Ecto neural progenitor cell (in vitro differentiated cells): ENCODE measurements at places on chromosomes 6 and 20.

DNA sequence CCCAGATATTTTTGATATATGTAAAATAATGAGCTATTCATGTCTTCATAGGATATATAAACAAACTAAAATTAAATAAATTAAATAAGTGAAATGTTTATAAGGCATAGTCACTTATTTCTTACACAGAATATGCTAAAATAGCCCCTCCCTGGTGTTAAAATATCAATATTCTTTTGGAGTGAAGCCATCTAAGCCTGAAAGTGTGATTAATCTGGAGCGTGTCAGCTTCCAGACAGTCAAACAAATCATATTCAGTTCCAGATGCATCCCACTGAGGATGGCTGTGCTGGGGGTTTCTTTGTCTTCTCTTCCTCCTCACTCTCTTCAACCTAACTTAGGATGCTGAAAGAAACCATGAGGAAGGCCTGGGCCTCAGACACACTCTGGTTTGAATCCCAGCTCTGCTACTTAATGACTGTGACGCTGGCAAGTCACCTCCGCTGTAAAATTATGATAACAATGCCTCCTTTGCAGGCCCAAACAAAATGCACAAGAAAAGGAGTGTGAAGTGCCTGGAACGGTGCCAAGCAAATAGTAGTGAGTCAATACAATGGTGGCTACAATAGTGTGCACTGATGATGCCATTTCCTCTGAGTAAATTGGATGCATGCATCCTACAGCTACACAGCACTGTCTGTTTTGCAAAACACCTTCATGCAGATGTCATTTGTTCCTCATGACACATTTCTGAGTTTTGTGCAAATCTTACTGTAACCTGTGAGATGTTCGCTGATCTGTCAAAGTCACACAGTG, 161.4 kb downstream of the FOXC1 start:
- no peak for DNase-seq

GRCh38 chr6:36196880-36197548, 470 bp downstream of the BRPF3 start:
- peak; percentile 99 for DNase-seq

DNA sequence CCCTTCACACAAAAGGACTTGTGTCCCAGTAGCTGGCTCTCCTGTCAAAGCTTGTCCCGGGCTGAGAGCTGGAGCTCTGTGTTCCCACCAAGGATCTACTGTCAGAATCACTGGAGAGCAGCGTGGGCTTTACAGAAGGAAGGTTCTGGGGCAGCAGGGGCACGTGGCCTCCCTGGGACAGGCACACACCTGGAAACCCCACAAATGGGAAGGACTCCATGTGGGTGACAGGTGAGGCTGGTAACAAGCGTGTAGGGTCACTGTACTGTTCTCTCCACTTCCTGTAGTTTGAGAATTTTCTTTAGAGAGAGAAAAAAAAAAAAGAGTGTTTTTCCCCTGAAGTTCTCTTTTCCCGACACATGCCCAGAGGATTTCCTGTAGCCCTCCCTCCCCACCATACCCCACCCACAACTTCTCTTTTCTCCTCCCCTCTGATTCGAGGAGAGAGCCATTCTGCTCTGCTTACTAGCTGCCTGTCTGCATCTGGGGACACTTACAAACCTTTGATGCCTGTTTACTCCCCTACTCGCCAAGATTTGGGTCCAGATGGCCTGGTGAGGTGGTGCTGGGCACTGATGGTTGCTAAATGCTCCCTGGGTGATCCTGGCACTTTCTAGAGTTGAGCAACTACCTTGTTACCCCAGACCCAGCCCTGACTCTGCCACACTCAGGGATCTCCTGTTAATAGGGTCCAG, 84.1 kb upstream of the SIRPA start:
- DNase-seq, result peak; percentile 47

- no peak for DNase-seq
These were observed 44.6 kb downstream of the PPARD start for GRCh38 chr6:35386989-35387388.

DNA sequence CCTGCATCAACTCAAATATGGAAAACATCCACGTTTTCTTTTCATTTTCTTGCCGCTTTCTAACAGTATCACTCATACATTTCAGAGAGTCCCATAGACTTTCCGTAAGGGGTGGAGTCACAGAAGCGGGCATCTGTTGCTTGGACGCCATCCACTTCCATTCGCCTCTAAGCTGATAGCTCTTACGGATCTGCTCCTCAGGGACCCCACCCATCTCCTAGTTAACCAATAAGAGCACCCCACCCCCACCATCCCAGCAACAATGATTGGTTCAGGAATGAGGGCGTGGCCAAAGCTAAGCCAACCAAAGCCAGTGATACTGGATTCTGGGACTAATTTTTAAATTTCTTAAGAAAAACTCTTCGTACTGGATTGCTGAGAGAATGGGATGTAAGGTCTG, 42.4 kb downstream of the SLC2A10 start:
- DNase-seq, result no peak

GRCh38 chr6:155150967-155151671, 112.7 kb upstream of the CLDN20 start:
- DNase-seq, result no peak
